Smooth muscle cell of the pulmonary artery (primary cell): ENCODE measurements at places on chromosomes 3 and 15. TPM values are rescaled to one million over a fixed set of nuclear protein-coding genes. Genes with fewer than 3 reads are reported as not detected.

Gene GOLGA8T
- total RNA-seq, result 0.13 and 0.17 TPM in 2 replicates

Gene WDR72
- not detected in 2 replicates for total RNA-seq

Gene GPX1
- 122 and 194 TPM in 2 replicates for total RNA-seq

Gene ABI3BP
- total RNA-seq, result 148 and 149 TPM in 2 replicates

Gene ISL2
- 0.46 TPM in 1 of 2 replicates, not detected in the other for total RNA-seq

Gene AGTR1
- 0.30 and 3.7 TPM in 2 replicates for total RNA-seq

Gene INO80
- 24.1 and 33.2 TPM in 2 replicates for total RNA-seq

Gene SH3GL3
- 0.07 and 0.20 TPM in 2 replicates for total RNA-seq

Gene KCNH8
- not detected in 2 replicates for total RNA-seq

Gene ZNF385D
- 1.2 and 8.9 TPM in 2 replicates for total RNA-seq

Gene IGF2BP2
- 29.5 and 39.6 TPM in 2 replicates for total RNA-seq

Gene EIF1B
- total RNA-seq, result 17.2 and 18.6 TPM in 2 replicates

Gene ZIC1
- total RNA-seq, result 0.03 and 0.13 TPM in 2 replicates

Gene LDHAL6B
- total RNA-seq, result not detected in 2 replicates
